ENCODE measurements at places on chromosomes 3 and 15.

DNA sequence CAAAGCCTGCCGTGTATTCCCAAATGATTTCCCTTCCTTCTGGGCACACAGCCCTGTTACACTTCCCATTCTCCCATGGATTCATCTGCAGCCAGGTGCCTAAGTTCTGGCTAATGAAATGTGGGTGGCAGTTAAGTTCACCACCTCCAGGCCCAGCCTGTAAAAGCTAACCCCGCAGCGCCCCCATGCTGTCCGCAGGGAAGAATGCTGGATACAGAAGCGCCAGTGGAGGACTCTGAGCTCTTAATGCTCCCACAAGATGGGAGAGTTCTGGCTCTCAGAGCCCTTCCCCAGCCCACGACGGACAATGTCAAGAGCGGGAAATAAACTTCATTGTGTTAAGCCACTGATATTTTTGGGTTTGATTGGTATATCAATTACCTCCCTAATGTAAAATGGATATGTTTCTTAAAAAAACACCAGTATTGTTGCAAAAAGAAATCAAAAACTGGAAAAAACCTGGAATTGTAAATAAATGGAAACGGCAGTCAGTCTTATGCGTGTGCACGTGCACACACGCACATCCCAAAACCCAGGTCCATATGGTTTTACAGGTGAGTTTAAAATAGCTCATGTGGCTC is 37.7 kb upstream of the FGD5 start:
- no peak for DNase-seq

GRCh38 chr15:41899854-41900442 is 6.1 kb upstream of the SPTBN5 start:
- no peak for DNase-seq

DNA sequence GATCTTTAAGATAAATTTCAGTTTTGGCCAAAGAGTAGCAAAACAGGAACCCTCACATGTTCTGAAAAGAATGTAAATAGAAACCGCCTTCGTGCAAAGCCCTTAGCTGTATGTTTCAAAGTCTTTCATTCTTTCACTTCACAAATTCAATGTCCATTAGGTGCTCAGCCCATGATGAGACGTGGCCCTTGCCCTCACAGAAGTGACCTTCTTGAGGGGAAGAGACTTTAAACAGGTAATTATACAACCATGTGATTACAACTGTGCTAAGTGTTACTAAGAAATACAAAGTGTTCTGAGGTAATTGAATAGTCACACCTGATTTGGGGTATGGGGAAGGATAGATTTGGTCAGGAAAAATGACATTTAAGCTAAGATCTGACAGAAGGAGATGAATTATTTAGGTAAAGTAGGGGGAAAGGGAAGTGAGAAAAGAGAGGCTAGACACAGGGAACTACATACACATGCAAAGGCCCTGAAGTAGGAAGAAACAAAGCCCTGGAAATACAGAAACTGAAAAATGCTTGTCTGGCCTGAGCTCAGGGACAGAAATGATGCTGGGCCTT is 19.6 kb downstream of the HSPBAP1 start:
- DNase-seq, result no peak

DNA sequence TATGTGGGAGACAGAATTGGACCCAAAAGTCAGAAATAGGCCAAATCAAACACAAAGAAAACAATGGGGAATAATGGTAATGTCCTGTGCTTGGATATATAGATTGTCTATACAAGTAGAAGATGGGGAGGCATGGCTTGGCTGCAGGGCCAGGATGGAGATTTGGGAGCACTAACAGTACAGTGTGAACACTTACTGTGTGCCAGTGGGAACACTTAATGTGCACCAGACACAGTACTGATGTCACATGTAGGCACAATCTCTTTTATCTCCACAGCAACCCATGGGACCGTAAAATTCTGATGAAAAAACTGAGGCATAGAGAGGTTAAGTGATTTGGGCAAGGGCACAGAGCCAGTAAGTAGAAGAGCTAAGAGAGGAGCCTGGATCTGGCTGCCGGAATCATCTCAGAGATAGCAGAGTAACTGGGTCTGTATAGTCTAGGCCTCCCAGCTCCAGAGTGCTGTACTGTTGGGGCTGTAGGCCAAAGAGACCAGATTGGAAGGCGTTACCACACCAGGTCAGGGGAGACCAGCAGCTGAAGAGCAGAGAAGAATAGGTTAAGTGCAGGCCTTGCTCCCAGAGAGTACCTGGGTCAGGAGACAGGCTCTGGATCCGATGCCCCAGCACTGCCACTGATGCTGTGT is 63.3 kb downstream of the RLBP1 start:
- no peak for DNase-seq

- no peak for DNase-seq
Measured at GRCh38 chr3:58608648-58609047, 31.5 kb upstream of the FAM107A start.

GRCh38 chr3:140276703-140277102 is 341.7 kb downstream of the CLSTN2 start:
- DNase-seq, result no peak

GRCh38 chr15:43127752-43128151 is 5.6 kb upstream of the TMEM62 start:
- DNase-seq, result no peak

GRCh38 chr15:52523647-52524046 is 5.0 kb downstream of the MYO5A start:
- DNase-seq, result no peak

DNA sequence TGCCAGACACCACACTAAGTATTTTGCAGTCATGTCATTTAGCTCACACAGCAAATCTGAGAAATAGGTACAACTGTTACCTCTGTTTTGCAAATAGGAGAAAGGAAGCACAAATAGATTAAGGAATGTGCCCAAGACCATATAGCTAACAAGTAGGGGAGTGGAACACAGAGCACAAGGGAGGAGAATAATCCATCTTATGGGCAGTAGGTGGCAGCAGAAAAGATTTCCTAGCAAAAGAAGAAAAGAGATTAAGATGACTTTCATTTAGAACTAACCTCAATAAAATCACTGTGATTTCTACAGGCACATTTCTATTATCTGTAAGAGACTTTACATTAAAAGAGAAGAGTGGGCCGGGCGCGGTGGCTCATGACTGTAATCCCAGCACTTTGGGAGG is 49.1 kb downstream of the NR1I2 start:
- no peak for DNase-seq

DNA sequence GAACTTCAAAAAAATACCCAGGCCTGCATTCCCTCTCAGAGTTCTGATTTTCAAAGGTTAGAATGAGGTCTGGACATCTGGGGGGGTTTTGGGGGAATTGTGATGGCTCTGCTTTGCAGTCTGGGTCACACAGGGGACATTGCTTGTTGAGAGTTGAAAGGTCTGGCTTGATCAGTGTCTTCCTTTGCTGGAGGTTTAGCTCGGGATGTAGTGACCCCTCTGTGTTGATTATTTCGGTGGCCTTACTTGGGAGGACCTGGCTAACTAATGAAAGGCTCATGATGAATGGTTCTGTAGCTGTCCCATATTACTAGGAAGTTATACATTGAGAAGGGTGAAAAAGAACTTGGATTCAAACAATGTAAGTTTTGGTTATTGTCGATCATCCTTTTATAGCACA is 23.7 kb downstream of the TPM1 start:
- no peak for DNase-seq

- no peak for DNase-seq
Measured at GRCh38 chr3:59795756-59796155, 745.9 kb upstream of the CFAP20DC start.

DNA sequence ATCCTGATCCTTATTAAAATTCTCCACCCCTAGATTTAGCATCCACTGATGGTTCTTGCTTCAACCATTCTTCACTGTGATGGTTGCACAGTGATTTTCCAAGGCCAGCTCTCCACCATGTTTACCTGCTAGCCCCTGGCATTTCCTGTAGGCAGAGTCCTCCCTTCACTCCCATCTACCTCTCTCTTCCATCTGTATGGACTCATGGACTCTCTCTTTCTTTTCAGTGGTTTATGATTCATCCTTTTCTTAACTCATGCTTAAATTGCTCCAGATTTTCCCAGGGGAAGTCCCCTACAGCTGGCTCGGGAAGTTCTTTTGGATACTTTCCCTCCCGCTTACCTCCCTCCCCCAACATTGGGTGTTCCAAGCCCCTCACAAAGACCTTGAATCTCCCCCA is 18.7 kb downstream of the TGM4 start:
- no peak for DNase-seq

DNA sequence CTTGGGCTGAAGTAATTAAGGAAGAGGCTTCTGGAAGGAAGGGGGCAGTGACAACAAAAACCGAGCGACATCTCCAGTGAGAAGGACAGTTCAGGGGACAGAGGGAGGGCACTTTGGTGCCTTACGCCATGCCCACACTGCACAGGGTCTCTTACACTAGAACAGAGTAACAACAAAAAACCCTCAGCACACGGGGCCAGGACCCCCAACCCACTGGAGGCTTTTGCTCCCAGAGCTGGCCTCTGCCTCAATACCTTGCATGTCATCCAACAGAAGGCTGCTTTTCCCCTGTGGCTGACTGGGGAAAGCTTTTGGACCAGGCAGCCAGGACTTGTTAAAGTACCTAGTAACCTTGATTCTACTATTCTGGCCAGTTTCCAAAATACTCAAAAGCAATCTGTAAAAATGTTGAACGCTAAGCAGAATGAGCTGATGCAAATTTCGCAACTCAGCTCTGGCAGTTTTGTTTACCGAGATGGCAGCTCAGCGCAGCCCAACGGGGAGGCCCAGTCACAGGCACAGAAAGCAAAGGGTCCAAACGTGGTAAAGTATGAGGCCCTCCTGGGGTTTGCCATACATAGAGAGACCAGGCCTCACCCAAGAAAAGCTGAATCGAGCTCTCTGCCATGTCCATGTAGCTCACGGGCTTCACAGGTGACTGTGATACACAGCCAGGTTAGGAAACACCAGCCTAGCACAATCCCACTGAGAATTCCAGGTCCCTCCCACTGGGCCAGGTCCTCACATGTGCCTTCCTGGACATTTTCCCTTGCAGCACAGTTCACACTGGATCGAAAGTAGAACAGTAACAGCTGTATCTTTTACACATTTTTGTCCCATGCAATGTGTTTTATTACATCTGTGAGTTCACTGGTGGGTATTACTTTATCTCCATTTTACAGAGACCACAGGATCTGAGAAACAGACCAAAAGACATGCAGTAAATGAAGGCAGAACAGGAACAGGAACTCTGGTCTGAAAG is 6.0 kb downstream of the CHCHD4 start:
- no peak for DNase-seq

DNA sequence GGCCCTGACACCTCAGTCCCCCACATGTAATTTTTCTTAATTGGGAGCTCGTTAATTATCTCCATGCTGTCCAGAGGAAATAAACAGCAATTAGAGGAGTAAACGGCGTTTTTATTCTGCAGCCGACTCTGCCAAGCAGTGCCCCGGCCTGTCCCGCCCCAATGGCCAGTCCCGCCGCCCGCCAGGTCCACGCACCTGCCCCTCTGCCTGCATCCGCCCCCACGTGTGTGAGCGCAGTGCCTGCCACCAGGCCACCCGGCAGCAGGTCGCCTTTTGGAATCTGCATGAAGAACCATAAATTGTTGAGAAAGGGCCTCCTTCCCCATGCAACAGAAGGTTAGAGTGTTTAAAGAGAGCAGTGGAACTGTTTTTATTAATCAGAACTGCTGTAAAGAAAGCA is 87.5 kb upstream of the LINGO1 start:
- DNase-seq, result no peak

DNA sequence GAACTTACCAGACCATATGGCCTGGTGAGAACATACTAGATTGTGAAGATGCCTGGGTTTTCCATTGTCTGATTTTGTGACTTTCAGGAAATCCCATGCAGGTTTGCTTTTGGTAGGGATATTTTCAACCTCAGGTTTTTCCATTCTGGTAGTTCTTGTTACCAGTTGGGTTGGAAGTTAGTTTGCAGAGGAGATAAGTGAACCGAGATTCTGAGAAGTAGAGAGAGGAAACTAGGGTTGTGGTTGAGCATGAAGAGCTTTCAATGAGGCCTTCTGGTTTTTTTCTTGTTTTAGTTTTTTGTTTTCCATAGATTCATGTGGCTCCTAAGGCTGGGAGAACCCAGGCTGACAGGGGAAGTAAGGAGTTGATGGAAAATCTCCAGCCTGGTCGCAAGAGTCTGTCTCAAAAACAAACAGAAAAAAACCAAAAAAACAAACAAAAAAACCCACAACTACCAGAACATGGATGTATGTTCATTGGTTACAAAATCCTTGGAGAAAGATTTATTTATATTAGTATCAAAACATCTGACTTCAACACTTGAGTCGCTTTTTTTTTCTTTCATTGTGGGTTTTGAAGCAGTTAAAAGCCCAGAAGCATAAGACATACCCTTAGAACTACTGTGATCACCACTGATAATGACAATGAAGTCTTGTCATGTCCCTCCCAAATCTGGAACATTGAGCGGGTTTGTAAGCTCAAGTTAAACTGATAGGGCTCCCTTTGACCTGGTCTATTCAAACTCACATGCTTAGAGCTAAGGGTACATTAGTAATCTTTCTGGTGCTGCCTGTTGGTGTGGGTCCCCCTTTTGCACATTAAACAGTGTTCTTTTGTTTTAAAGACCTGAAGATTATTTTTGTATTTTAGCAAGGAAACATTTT is 3.2 kb downstream of the GPR171 start:
- no peak for DNase-seq

DNA sequence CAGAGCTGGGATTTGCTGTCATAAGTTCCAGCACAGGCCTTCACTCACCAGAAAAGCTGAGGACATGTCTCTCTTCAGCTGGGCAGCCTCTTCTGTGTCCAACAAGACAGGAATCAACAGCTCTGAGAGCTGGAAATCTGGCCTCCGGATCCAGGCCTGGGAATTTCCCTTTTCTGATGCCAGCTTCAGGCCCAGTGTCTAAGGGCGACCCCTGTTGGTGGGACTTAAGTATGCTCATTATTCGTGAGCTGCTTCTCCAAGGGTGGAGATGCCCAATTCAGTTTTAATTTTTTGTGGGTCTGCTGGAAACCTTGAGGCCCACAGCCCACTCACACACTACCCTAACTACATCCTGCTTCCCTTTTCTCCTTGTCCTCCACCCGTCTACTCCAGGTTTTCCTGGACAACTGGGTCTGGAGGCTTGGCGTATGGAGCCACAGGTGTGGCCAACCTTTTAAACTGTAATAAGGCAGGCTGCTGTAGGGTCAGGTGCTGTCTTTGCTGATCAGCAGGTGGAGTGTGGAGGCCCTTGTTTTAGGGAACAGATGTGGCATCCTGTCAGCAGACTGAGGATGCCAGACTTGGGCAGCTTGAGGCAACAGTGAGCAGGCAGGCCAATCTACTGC is 2.6 kb upstream of the CEMIP start:
- peak; percentile 74 for DNase-seq

DNA sequence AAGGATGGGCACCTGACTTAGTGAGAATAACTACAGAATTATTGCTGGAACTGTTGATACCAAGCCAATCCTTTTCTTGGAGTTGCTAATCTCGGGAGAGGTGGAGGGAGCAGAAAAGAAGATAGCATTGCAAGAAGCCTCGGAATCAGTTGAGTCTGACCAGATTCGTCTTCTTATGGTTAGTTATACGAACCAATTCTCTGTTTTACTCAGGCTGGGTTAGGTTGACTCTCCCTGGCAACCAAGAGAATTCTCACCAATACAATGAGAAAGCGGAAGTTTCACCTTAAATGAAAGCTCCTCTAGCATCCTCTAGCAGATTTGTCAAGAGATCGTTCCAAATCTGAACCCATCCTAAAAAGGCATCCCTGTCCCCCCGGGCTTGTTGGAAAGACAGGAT is 43.5 kb upstream of the UBE2E1 start:
- no peak for DNase-seq

- no peak for DNase-seq
Measured at GRCh38 chr3:105610473-105610872, 243.8 kb downstream of the ALCAM start.

Data from stimulated activated CD4-positive, alpha-beta T cell treated with anti-CD3 and anti-CD28 coated beads, Interleukin-4, amount 100 ng/mL, for 24 hours (primary cell).